Ovary (tissue), 10 donors: ENCODE measurements at places on chromosomes 1 and 21. TPM values are rescaled to one million over a fixed set of nuclear protein-coding genes. Genes with fewer than 3 reads are reported as not detected.

- no peak for DNase-seq
Measured at GRCh38 chr21:42266971-42267556, 48.1 kb downstream of the ABCG1 start.

DNA sequence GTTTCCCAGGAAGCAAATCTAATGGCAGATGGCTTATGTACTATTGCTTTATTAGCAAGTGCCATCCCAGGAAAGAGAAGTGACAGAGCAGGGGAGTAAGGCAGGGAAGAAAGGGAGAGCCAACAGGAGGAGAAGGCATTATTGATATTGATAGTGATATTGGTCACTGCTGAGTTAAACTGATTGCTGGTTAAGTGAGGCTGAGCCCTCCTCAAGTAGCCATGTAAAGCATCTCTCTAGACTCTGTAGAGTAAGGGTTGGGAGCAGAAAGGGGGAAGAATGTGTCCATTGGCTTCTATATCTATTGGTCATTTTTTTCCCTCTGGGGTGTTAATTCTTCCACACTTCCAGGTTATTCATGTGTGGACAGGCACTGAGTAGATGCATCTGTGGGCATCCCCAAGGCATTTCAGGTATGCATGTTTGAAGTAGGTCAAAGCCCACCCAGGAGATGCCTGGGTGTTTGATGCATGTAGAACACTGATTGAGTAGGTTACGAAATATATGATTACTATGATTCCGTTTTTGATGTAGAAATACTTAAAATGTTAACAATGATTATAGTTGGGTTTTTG is 290.5 kb upstream of the DPYD start:
- no peak for DNase-seq

- no peak for DNase-seq
Measured at GRCh38 chr1:246271516-246271915, 235.6 kb downstream of the SMYD3 start.

DNA sequence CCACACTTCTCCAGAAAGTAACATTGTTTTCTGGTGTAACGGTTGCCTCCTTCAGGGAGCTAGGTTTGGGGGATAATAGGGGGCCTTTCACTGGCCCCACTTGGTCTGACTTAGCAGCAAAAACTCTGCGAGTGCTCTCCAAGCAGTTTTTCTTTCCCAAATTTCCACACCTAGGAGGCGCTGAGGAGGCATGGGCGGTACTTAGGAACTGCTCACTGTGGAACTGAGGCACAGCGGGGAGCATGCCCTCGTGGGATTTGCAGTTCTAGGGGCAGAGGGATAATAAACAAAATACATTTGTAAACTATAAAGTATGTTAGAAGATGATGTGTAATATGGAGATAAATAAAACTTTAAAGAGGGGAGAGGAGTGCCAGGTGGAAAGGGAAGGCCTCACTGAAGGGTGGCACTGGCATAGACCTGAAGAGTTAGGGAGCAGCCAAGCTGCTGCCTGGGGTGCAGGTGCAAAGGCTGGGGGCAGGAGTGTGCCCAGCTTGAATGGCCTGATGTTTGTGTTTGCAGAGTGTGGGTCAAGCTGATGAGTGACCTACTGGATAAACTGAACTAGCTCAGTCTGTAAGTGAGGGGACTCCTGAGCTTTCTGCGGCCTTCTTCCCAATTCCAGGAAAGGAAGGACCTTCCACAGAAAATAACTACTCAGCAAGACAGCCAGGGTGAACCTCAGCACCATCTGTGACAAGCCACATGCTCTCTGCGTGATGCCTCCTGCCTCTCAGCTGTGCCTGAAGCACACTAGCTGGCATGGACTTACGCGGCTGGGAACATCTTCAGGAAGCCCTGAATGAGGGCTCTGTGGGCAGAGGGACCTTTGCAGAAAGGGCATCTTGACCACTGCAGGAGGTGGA is 1.9 kb downstream of the EPHX1 start:
- DNase-seq, result no peak

DNA sequence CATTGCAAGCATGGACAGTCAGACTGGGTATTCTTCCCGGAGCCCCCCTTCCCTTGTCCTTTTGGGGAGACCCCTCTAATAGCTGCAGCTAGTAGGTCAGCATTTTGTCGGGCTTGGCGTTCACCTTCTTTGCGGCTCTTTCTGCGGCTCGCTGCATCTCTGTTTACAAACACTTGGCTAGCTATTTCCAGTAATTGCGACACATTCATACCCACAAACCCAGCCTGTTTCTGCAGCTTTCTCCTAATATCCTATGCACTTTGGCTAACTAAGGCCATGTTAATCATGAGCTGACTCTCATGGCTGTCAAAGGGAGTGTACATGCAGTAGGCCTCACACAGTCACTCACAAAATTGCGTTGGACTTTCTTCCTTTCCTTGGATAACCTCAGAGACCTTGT is 716.4 kb downstream of the AMY1C start:
- DNase-seq, result no peak

GRCh38 chr21:40613546-40614030 is 233.4 kb downstream of the DSCAM start:
- DNase-seq, result no peak

GRCh38 chr1:236608930-236609726 is 4.8 kb upstream of the HEATR1 start:
- peak; percentile 40 for DNase-seq

GRCh38 chr21:45747802-45748445 is 104.4 kb downstream of the PCBP3 start:
- DNase-seq, result no peak

DNA sequence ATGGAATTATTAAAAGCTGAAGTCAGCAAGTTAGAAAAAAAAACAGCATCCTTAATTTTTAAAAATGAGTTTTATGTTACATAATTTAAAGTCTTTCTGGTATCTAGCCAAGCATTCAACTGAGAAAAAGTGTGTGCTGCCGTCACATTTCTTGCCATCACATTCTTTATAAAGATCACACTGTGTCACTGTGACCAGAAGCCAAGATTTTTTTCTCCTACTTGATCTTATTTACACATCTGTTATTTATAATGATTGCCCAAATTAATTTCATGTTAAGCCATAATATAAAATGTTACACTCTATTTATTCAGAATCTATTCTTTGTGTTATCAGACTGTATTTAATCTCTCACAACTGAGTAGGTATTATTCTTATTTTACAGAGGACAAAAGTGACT is 1603.7 kb downstream of the PLA2G4A start:
- no peak for DNase-seq

- DNase-seq, result no peak
Measured at GRCh38 chr21:43644071-43644470, 15.2 kb downstream of the HSF2BP start.

DNA sequence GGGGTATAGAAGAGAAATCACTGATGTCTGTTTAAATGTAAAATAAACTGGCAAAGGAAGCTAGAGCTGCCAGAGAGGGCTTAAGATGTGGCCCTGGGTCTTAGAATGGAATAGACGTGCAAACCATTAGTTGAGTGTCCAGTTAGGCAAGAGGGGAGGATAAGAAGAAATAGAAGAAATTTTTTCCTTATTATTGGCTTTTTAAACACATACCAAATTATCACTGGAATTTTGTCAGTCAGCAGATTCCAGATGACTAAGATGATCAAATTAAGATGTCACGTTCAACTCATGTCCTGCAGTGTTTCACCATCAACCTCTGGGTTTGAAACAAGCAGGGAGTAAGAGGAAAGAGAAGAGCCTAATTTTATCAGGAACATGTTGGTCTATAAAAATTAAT is 71.6 kb upstream of the C1orf21 start:
- DNase-seq, result no peak

DNA sequence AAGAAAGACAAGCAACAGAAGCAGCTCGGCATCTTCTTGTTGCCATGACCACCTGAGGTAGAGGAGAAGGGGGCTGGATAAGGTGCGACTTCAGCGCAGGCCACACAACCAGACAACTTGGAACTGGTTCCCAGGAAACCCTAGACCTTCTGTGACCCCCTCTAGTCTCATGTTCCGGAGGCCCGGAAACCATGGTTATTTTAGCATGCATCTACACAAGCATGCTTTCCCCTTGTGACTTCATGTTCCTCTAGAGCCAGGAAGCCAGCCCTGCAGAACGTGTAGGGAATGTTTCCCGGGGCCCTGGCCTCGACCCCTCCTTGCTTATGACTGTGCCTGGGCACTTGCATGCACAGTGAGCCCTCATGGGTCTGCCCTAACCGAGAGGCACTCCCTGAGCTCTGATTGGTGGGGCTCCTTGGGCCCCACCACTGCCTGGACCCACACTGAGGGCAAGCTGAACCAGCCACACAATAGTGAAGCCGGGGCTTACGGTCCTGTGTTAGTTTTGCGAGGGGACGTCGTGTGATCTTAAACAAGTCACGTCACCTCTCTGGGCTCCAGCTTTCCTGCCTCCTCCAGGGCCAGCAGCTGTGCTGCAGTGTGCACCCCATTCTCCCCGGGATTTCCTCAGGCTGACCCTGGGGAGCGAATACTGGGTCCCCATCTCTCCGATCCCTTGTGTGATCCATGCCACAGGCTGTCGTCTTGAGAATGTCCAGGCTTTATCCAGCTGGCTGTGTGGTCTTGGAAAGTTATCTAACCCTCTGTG is 12.0 kb upstream of the MX2 start:
- DNase-seq, result no peak

DNA sequence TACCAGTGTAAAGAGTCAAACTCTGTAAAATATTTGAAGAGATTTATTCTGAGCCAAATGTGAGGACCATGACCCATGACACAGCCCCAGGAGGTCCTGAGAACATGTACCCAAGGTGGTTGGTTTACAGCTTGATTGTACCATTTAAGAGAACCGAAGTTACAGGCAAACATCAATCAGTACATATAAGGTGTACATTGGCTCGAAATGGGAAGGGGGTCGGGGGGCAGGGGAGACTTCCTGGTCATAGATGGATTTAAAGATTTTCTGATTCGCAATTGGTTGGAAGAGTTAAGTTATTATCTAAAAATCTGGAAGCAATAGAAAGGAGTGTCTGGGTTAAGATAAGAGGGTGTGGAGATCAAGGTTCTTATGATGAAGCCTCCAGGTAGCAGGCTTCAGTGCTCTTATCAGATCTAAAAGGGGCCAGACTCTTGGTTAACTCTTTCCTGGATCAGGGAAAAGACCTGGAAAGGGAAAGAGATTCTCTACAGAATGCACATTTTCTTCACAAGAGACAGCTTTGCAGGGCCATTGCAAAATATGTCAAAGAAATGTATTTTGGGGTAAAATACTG is 47.5 kb upstream of the NTPCR start:
- DNase-seq, result no peak

DNA sequence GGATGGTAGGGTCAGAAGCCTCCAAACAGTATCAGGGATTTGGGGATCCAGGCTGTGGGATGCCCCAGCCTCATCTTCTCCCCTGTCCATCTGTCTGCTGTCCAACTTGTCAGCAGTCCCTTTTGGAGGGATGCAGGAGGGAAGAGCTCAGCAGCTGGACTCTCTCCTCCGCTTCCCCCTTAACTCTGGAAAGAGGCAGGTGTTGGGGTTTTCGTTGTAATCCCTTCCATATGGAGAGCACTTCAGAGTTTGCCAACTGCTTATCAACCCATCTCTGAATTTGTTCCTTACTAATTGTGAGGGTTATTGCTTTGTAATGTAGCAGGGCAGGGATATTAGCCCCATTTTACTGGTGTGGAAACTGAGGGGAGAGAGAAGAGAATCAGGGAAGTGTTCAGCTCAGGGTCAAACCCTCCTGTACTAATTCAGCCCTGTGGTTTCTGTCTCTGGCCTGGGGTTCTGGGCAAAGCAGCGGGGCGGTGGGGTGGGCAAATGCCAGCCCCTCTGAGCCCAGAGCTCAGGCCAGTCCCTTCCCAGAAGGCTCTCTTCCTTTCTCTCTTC is 3.2 kb downstream of the CITED4 start:
- no peak for DNase-seq

KRTAP13-2 gene
- not detected for polyA plus RNA-seq

SERPINC1 gene
- polyA plus RNA-seq, result 0.37 TPM

ATP8B2 gene
- 54.7 TPM for polyA plus RNA-seq

RAD54L gene
- polyA plus RNA-seq, result 0.50 TPM

IGSF3 gene
- 0.63 TPM for polyA plus RNA-seq
